SHP77 treated with DMSO at 0.1 percent for 48 hours (cell line): ENCODE measurements at places on chromosomes 1 and 21.

DNA sequence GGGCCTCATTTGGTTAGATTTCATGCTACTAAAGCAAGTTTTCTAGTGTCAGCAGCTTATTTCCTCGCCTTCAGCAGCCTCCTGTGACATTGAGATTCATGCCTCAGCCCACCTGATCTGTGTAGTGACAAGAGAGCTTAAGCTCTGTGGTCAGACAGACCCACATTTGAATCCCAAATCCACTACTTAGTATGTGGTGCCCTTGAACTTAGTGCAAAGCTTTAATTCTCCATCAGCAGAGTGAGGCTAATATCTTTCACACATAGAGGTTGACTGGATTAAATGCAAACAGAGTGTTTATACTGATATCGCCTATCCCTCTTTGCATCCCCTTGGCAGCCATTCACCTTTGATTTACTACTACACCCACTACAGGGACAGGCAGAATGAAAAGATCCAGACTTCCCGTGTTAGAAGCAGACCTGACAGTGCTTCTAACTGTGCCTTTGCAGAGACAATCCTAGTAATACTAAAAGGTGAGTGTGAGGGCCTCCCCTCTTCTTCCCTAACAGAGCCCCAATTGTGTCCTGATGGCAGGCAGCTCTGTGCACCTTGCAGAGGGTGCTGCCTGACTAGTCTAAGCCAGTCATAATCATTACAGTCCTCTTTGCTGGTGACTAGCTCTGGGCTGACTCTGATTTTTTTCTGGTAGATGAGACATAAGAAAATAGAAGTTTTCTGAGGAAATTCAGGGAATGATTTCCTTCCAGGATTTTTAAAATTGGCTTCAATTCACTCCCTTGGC lies 264.0 kb downstream of the CTH start:
- DNase-seq = no peak

GRCh38 chr1:17485281-17485680 lies 45.8 kb upstream of the RCC2 start:
- no peak for DNase-seq

DNA sequence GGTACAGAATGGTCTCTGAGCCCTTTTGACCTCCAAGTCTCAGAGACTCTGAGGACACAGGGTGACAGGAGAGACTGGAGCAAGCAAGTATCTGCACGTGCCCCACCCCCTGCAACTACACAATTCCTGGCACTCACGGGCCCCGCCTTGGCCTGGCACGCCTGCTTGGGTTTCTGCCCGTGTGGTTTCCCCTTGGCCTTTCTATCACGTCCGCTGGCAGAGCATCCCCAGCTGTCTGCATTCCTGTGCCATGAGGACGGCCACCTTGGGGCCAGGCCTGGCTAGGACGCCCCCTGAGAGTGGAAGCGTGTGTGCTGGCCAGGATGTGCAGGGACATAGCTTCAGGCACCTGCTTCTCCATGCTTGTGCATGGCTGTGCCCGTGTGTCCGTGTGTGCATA lies 14.3 kb upstream of the EDN2 start:
- DNase-seq = no peak

GRCh38 chr1:39170731-39171667 lies 33.5 kb upstream of the MACF1 start:
- DNase-seq = peak; percentile 97

- DNase-seq = no peak
Observed at GRCh38 chr1:38293567-38293966, 247.0 kb upstream of the POU3F1 start.

GRCh38 chr21:45546636-45547544 lies 4.7 kb upstream of the SLC19A1 start:
- no peak for DNase-seq

- DNase-seq = no peak
Observed at GRCh38 chr1:24349891-24350290, 30.7 kb downstream of the GRHL3 start.

- DNase-seq = no peak
Observed at GRCh38 chr1:200794506-200795065, 55.9 kb downstream of the CAMSAP2 start.

GRCh38 chr1:53135735-53136114 lies 6.7 kb downstream of the SLC1A7 start:
- DNase-seq = no peak

GRCh38 chr1:196407358-196408051 lies 200.7 kb downstream of the KCNT2 start:
- no peak for DNase-seq

- DNase-seq = no peak
Observed at GRCh38 chr21:33300701-33301631, 23.8 kb upstream of the IFNAR1 start.

DNA sequence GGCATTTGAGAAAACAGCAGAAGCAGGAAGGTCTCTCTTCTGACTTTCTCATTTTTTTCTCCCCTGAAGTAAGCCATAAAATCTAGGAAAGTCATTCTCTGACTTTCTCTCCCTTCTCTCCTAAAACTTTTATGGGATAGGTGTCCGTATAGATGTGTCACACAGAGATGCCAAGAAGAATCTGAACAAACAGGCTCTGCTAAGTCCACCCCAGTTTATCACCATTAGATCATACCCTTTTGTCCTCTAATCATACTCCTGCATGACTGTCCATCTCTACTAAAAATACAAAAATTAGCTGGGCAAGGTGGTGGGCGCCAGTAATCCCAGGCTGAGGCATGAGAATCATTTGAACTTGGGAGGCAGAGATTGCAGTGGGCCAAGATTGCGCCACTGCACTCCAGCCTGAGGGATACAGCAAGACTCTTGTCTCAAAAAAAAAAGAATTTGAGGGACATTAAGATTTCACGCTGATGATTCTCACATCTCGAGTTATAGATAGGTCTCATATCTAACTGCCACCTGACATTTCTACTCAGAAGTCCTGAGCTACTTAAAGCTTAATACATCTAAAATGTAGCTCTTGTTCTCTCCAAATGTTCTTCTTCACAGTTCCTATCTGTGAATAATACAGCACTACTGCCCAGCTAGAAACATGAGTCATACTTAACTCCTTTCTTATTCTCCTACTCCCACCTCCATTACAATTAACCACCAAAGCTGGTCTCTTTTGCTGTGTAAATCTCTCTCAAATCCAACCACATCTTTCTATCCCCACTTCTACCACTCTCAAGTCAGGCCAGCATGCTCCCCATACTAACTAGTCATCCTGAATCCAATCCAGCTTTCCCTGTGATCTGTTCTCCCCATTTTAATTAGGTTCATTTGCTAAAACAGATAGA lies 47.7 kb downstream of the ZNF644 start:
- no peak for DNase-seq

GRCh38 chr1:65392497-65392896 lies 28.0 kb upstream of the LEPR start:
- no peak for DNase-seq

DNA sequence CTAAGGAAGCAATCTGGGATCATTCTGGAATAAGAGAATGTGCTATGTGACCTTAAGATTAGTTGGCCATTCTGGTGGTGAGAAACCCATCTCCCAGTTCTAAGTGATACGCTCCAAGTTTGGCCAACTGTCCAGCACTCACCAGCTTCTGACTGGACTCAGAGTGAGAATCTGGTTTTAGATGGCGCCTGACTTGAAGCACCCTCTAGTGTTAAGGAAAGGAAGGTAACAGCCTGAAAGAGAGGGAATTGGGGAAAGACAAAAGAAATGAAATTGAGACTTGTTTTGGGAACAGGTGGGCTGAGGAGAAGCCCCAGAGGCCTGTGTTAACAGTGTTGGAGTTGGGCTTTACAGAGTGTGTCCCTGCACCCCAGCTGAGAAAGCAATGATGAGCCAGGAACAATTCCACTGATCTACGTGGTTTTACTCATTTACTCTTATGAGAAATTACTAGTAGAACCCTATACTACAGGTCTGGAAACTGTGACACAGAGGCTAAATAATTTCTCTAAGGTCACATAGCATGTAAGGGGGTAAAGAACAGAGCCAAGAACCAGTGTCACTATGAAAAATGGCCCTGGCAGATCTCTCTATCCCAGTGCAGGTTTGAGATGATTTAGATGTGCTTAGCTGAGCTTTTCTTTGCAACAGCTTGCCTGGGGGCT lies 9.3 kb upstream of the FCAMR start:
- DNase-seq = no peak

DNA sequence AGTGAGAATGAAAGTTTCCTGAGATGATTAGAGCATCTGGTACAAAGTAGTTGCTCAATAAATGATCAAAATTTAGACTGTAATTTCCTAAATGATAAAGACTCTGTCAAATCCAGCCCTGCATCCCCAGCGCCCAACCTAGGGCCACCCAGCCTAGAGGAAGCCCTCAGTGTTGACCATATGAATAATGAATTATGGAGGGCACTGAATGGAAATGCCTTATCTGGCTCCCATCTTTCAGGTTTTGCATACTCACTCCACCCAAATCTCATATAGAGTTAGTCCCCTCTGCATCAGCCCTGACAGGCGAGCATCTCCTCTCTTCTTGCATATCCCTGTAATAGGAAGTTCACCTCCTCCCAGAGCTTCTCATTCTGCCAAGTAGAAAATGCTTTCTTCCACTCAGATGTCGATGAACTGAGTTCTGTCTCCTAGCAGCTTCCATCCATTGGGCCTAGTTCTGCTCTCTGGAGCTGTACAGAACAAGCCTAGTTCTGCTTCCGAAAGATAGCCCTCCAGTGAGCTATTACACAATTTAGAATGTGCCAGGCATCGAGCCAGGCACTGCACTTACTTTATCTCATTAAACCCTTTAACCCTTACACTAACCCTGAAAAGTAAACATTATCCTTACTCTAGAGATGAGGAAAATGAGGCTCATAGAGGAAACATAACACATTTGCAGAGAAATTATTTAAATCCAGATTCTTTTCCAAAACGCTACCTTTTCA lies 20.9 kb downstream of the COA7 start:
- DNase-seq = no peak

DNA sequence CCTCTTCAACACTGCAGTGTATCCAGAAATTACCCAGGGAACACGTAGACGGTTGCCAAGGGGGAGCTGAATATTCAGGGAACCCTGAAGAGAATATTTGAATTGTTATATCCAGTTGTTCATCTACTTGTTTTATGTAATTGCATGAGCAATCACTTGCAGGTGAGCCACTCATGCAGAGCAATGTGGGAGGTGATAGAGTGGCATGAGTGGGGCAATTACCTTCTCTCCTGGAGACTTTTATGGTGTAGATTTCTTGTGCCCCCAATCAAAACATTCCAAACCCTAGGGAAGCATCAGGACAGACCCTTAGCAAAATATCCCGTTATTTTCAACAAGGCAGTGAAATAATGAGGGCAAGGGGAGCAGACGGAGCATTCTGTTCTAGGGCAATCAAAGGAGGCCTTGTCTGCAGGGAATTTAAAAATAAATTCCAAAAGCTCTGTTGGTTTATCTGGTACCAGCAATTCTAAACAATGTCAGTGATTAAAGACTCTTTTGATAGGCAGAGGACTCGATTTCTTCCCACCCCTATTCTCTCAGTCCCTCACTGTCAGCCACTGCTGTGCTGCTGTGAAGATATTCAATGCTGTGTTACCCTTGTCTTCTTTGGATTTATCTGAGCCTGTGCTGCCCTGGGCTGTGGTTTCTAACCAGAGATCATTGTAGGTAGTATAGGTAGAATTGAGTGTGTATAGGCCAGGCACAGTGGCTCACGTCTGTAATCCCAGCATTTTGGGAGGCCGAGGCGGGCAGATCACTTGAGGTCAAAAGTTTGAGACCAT lies 180.2 kb upstream of the MAP1LC3C start:
- no peak for DNase-seq

- no peak for DNase-seq
Observed at GRCh38 chr1:218315638-218316037, 29.5 kb upstream of the TGFB2 start.

GRCh38 chr1:117392771-117393170 lies 25.5 kb downstream of the MAN1A2 start:
- DNase-seq = no peak

DNA sequence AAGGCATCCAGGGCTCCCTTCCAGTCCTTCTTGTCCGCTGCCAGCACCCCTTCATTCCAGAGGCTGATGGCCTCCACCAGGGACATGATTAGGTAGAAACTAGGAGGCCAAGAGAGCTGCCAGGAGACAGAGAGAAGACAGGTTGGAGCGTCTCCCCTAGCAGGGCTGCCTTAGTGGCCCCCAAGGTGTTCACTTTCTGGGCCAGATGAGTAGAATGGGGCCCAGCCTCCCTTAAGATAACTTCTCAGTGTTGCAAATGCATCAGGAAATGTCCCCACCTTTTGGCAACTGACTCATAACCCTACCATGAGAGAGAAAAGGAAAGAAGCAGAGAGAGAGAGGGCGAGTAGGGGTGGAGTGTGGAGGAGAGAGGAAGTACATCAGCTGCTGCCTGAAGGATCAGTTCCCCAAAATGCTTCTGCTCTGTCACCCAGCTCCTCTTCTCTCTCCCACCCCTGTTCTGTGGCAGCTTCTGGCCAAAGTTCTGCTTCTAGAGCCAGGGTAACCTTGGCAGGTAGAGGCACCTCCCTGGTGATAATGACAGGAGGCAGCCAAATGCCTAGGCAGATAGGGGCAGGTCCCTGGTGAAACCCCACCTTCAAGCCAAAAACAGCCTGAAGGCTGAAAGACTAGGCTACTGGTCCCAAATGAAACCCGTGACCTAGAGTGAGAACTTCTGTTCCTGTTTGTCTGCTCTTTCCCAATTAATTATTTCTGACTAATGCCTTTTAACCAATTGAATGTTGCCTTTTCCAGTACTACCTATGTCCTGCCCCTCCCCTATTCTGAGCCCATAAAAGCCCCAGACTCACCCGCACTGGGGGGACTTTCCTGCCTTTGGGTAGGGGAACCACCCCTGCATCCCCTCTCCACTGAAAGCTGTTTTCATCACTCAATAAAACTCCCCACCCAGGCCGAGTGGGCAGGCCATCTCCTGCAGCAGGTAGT lies at the start of gene NCF2:
TSS of gene NCF2 (minus strand) at position 216 of the 948 bp plus-strand sequence. CDS start at position 86, 130 bp downstream.
- DNase-seq = no peak

GRCh38 chr1:55204997-55205396 lies 10.2 kb downstream of the USP24 start:
- DNase-seq = no peak

- peak; percentile 1 for DNase-seq
Observed at GRCh38 chr1:3625151-3625907, 514 bp downstream of the TPRG1L start.

DNA sequence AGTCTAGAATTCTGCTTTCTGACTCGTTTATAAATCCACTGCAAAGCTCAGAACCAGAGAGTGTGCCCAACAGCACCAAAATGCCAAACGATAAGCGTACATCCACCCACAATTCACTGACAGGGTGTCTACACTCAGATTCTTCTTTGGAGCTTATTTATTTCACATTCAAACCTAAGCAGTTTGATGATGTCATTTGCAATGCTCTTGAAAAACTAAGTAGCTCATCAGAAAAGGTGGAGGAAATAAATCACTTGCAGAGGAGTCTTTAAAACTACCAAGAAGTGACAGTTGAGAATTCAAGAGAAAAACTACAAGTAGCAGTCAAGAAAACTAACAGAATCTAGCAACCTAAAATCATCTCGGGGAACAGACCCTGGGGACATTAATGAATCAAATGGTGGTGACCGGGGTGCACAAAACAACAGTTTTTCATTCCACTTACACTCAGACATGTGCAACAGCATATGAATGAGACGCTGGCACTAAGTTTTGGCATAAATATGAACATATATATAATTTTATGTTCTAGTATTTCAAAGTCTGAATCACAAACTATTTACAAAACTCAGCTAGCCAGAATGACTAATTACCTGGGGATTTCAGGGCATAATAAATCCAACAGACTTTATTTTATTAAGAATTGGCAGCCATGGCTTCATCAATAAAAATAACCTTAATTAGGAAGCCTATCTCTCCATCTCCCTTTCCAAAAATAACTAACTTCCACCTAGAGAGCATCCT lies 119.4 kb downstream of the SIPA1L2 start:
- DNase-seq = no peak

- no peak for DNase-seq
Observed at GRCh38 chr1:214615871-214616270, 12.9 kb downstream of the CENPF start.

- no peak for DNase-seq
Observed at GRCh38 chr1:5637171-5637570, 355.1 kb downstream of the NPHP4 start.
